Kasumi-1 (cell line): ENCODE measurements at places on chromosomes 1 and 21.

GRCh38 chr1:76587212-76587611 lies 280.1 kb upstream of the ST6GALNAC5 start:
- DNase-seq: no peak

- no peak for DNase-seq
These were observed 7.7 kb downstream of the ZBTB21 start for GRCh38 chr21:42002421-42002958.

DNA sequence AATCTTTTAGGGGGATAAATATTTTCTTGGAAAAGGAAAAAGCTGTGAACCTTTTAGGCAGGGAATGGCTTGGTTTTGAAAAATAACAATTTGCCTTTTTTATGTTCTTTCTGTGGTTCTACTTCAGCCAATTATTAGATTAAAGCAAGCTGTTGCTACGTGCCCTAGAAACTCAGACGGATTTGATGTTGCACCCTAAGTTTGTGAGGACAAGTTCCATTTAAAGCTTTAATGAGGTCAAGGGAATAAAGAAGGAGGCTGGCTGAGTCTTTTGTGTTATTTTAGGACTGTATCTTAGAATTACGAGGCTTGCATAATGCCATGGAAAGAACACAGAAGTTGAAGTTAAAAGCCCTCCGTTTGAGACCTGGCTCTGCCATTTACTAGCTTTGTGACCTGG lies 216.9 kb downstream of the NUF2 start:
- DNase-seq: no peak

- peak; percentile 45 for DNase-seq
These were observed 93.1 kb upstream of the HAO2 start for GRCh38 chr1:119275145-119276134.

DNA sequence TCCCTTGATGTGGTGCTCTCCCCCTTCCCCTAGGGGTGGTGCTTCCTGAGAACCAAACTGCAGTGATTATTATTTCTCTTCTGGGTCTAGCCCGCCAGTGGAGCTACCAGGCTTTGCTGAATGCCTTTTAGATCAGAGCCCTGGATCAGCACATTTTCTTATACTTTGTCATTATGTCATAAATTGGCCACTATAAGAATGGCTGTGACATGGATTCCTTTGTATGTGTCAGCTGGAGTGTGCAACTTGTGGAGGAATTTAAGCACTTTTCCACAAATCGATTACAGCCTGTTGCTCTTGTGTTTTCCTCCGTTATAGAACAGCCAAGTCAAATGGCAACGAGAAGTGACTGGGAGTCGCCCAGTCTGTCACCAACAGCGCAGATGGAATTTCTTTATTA lies 273.3 kb downstream of the DUSP10 start:
- DNase-seq: no peak

DNA sequence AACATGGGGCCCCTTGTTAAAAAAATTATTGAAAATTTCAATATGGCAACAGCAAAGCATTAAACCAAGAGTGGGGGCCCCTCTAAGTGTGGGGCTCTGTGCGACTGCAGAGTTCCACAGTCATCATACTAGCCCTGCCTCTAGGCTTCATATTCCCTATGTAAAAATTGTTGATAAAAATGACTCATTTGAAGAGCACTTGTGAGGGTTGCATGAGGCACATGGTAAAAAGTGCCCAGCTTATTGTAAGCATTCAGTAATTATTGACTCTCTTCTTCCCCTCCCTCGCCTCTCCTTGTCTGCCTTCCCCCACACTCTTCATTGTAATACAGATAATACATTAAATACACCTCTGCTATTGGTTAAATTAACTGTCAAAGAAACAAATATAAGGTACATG lies 86.7 kb upstream of the PTBP2 start:
- no peak for DNase-seq

DNA sequence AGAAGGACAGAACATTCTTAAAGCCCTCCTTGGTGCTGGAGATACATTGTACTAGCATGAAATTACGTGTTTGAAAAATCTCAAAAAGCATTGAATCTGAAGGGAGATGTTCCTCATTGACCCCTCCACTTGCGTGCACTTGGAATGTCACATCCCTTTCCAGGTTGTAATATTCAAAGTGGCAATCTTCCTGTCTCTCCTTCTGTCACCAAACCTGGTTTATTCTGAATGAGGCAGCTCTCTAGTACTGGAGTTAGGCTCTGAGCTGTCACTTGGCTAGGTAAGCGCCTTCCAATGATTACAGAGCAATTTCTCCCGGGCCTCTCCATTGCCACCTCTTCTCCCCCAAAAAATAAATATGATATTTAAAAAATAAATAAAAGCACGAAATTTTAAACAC lies 855 bp downstream of the DSCAM start:
- DNase-seq: no peak

DNA sequence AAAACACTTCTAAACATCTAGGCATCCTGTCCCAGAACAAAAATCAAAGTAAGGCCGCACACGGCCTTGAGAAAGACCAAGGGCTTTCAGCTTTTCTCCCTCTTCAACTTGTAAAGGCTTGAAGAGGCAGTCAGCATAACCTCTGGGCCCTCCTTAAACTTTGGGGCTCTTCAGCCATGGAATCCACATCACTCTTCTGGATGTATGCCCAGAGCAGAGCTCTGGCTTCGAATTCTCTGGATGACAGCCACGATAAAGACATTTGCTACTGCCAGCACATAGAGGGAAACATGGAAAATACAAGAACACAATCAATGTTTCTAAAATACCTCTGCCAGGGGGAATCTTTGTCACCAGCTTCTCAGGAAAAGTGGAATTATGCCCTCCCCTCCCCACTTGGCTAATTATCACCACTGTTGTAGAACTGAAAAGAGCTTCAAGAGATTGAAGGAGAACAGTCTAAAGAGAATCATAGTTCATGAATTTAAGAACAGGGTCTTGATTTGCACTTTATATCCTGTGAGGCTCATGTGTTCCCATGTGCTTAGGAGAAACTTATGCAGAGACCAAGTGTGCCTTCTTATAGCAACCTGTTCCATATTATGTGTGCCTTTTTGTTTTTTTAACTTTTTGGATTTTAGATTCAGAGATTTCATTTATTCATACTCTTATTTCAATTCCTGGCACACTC lies 39.0 kb upstream of the DPT start:
- no peak for DNase-seq

GRCh38 chr21:33734291-33734690 lies 92.0 kb downstream of the ITSN1 start:
- DNase-seq: no peak

GRCh38 chr1:119634016-119634415 lies 14.1 kb downstream of the ZNF697 start:
- no peak for DNase-seq

DNA sequence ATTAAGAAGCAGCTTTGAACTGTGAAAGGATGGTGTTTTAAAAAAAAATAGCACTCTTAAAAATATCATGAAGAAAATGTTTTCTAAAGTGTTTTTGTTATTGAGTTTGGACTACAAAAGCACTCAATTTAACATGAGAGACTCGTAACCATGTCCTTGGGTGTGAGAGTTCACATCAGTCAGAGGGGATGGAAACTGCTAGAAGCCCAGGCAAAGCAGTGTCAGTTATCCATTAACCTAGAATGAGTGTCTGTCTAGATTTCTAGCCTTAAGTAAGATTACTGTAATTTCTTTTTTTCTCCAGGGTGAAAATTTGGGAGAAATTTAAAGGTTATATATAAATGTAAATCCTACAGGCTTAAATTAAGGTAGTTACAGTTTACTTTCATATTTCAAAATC lies 31.7 kb downstream of the SLC5A9 start:
- no peak for DNase-seq

DNA sequence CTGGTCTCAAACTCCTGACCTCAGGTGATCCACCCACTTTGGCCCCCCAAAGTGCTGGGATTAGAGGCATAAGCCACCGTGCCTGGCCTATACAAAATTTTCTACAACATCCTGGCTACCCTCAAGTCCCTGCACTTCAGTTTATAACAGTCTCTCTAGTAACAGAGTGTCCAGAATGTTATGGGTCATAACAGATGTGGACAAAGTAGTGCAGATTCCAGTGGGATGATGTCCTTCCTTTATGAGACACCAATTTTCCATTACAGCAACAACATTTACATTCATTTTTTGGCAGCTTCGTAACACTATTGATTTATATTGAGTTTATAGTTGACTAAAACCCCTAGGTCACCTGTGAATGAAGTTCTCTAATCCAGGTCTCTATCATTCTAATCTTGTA lies 429.4 kb upstream of the PTBP2 start:
- no peak for DNase-seq

DNA sequence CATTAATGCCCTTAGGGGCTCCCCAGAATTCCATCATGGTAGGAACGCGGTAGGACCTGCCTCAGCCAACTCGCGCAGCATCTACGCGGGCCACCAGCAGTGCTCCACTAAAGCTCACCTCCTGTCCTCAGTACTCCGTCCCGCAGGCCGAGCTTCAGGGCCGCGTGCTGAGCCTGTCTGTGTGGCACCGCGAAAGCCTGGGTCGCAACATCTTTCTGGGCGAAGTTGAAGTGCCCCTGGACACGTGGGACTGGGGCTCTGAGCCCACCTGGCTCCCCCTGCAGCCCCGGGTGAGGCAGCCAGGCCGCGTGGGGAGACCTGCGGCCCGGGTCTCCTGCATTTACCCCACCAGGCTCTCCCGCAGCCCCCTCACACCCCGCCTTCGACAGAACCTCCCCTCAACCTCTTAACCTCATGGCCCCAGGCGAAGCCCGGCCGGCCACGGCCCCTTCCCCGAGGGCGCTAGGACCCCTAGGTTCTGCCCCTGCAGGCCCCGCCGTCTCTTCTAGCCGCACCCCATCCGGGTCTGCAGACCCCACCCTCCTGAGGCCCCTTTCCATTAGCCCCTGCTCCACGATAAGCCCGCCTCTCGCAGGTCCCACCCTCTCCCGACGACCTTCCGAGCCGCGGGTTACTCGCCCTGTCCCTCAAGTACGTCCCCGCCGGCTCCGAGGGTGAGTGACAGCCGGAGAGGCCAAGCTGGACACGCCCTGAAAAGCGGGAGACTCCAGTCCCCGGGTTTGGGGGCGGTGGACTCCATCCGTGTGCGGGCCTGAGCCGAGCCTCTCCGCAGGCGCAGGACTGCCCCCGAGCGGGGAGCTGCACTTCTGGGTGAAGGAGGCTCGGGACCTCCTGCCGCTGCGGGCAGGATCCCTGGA lies 9.1 kb downstream of the SYTL1 start:
- DNase-seq: no peak

- no peak for DNase-seq
These were observed 99.9 kb upstream of the RUNX3 start for GRCh38 chr1:25030012-25030411.

DNA sequence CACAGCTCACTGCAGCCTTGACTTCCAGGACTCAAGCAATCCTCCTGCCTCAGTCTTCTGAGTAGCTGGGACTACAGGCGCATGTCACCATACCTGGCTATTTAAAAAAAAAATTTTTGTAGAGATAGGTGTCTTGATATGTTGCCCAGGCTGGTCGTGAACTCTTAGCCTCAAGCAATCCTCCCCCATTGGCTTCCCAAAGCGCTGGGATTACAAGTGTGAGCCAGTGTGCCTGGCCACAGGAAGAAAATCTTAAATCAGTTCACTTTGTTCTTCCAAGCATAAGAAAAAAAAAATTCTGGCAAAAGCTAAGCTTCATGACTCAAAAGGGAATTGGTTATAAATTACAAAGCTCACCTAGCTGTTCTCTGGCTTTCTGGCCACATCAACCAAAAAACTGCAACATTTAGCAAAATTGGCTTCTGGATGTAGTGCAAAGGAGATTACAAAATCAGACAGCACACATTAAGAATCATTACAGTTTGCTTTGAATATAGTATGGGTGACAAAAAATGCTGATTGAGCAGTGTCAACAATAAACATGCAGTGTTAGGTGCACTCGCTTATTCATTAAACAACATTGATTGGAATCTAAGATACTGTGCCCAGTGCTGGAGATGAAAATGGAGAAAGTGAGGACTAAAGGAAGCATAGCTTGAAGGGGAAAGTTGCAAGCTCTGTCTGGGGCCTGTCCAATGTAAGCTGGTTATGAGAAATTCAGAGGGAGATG lies 76.7 kb downstream of the KCTD3 start:
- no peak for DNase-seq

DNA sequence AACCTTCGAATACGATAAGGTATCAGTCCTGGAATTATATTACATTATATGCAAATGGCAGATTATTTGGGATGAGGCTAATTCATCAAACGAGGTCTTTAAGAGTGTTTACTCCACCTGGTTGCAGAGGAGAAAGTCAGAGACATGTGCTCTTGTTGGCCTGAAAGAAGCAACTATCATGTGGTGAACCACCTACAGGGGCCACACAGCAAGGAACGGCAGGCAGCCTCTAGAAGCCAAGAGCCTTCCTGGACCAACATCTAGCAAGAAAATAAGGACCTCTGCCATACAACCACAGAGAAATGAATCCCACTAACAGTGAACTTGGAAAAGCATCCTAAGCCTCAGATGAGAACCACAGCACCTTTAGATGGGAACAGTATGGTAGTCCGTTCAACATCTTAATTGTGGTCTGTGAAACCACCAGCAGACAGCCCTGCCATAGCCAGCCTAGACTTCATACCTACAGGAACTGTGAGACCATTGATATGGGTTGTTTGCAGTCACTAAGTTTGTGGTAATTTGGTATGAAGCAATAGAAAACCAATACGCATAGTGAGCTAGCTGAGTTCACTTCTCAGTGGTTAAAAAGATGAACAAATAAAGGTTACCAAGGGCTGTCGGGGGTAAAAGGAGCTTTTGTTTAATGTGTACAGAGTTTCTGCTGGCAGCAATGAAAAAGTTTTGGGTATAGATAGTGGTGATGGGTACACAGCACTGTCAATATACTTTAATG lies 345.7 kb upstream of the RUNX1 start:
- DNase-seq: peak; percentile 14

DNA sequence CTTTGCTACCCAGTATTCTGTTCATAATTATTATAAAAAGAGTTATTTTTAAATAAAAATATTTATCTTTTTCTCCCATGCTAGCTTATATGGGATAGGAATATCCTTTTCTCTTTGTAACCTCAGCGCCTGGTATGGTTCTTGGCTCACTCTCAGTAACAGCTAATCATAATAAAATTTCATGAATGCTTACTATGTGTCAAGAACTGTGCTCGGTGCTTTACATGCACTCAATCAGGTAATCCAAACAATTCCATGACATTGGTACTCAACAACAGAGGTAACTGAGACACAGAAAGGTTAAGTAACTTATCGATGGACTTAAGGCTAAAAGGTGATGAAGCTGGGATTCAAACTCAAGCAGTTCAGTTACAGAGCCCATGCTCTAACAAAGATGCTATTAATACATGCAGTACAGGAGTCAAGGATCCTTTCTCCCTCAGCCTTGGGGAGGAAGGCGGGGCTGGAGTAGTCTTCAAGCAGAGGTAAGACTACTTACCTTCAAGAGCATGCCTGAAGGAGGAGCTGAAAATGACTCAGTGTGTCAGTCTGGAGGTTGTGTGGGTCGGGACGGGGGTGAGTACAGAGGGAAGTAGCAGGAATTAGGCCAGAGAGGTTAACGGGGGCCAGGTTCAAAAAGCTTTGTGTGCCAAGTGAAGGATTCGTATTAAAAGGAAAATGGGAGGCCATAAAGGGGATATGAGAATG lies 73.4 kb downstream of the PLPPR5 start:
- no peak for DNase-seq

DNA sequence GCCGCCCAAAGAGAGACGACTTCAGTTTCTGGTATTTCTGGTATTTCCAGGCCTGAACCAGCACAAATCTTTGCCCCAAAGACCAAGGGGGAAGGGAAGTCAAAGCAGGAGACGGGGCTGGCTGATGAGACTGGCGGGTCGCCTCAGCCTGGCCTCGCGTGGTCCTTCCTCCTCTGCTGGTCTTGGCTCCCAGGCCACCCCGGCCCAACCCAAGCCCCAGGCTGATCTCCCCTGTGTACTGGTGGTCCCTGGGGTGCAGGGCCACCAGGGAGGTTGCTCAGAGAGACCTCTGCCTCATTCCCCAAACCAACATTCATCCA lies 19.9 kb downstream of the WNT4 start:
- DNase-seq: no peak

GRCh38 chr1:117676615-117677130 lies 70.8 kb downstream of the TENT5C start:
- DNase-seq: no peak
